Breast epithelium (tissue), 4 donors: ENCODE measurements at places on chromosomes 7 and 10. TPM values are rescaled to one million over a fixed set of nuclear protein-coding genes. Genes with fewer than 3 reads are reported as not detected.
A peak's percentile ranks its signal among the peaks of the same experiment; 100 is the strongest.

ZEB1 gene
- total RNA-seq: 71.1 TPM

GRCh38 chr10:87593702-87594101 lies 66.0 kb upstream of the PAPSS2 start:
- H3K27ac ChIP-seq: peak overlapping the region; percentile 73
- DNase-seq: no peak
- H3K4me1 ChIP-seq: no peaks in the 10 kb centered on the region

GRCh38 chr10:74814797-74815196 lies 11.6 kb upstream of the KAT6B start:
- H3K4me3 ChIP-seq: no peak overlapping the region
- DNase-seq: no peak
- no peaks in the 10 kb centered on the region for H3K36me3 ChIP-seq
- H3K27ac ChIP-seq: no peak overlapping the region
- no peaks in the 10 kb centered on the region for H3K4me1 ChIP-seq

DNA sequence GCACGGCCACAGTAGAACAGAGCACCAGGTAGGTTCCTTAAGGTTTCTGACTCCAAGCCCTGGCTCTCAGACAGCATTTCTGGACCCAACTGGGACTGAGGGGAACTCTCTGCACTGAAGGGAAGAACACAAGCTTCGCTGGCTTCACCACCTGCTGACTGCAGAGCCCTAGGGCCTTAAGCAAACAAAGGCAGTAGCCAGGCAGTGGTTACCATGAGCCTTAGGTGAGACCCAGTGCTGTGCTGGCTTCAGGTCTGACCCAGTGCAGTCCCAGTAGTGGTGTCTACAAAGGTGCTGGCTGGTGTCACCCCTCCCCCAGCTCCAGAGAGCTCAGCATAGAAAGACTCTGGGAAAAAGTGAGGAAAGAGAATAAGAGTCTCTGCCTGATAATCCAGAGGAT lies 59.5 kb downstream of the SIRT1 start:
- peaks cover 8% of the 10 kb centered on the region for H3K36me3 ChIP-seq
- no peak for DNase-seq
- H3K4me1 ChIP-seq: no peaks in the 10 kb centered on the region
- no peak overlapping the region for H3K27ac ChIP-seq
- H3K4me3 ChIP-seq: no peak overlapping the region
- H3K27me3 ChIP-seq: no peaks in the 10 kb centered on the region

GRCh38 chr10:73911553-73912004 lies 647 bp downstream of the PLAU start:
- no peaks in the 10 kb centered on the region for H3K27me3 ChIP-seq
- no peak for DNase-seq
- H3K4me1 ChIP-seq: peaks cover 8% of the 10 kb centered on the region
- peak overlapping the region; percentile 67 for H3K4me3 ChIP-seq
